ENCODE measurements at places on chromosomes 6 and 20. TPM values are rescaled to one million over a fixed set of nuclear protein-coding genes. Genes with fewer than 3 reads are reported as not detected.

The LRRC1 gene
- 7.5 TPM for total RNA-seq

The THBD gene
- 90.4 TPM for total RNA-seq

DNA sequence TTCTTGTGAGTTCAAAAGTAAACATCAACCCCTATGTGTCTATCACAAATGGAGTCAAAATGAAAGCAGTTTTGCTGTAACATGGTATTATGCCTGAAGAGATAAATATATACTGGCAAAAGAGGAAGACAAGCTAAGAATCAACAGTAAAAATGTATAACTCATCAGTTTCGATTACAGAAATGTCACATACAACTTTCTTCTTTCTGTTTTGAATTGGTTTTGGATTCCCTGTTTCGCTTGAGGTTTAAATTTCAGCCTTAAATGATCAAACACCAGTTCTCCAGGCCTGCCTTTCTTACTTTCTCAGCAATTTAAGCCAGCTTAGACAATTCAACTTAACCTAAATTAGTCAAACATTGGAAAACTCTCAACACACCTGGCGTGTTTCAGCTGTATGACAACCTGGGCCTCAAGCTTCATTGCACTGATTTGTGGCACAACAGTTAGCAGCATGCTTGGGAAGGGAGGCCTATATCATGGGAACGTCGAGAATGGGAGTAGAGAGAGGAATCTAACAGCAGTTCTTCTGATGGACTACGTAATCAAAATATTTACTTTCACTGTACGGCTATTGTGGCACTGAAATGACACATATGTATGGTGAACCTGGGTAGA, 51.9 kb upstream of the MARCKS start:
- no peak for DNase-seq

DNA sequence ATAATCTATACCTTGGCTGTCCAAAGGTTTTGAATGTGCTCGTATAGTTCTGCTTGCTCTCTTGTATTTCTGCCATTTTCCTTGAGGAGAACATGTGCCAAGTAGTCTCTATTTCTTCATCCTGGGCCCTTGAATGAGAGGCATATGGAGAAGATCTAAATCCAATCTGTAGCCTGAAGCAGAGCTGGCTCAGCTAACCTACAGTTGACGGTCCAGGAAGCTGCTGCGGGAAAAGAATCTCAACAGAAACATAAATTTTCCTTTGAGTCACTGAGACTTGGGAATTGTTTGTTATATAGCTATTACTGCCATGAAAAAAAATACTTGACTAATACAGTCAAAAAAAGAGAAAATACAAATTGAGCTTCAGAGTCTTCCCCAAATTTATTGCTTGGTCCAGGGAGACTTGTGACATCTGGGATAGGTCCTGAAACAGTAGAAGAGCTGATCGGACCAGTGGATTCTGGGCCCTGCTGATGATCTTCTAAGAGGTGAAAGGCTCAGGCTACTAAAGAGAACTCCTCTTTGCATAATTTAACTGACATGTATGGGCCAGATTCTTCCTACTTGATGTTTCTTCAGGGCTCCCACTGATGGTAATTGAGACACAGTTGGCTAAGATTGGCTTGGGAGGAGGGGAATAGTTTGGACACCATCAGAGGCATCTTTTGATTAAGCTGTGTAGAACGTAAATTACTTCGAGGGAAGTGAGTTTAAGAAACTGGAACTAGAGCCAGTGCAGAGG, 29.9 kb upstream of the PLCB4 start:
- no peak for DNase-seq

- DNase-seq: no peak
Observed at GRCh38 chr6:104632588-104632987, 227.1 kb downstream of the HACE1 start.

- no peak for DNase-seq
Observed at GRCh38 chr6:74480561-74480960, 725.3 kb downstream of the COL12A1 start.

DNA sequence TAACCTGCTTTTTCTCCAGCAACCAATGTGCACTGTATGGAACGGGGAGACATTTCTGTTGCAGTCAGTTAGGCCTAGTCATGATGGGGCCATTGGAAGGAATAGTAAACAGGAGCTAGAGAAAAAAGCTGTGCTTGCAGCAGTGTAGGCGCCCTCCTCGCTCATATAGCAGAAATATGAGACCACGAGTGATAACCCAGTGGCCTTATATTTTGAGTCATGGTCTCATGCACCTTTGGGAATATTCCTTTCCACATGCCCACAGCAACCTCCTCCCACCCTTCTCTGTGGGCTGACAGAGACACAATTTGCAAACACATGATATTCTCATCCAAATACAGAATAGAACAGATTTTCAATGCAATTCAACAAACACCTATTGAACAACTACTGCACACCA, 248.9 kb upstream of the CITED2 start:
- DNase-seq: no peak
